Heart right ventricle (tissue), 16 donors: ENCODE measurements at places on chromosomes 7 and 10. TPM values are rescaled to one million over a fixed set of nuclear protein-coding genes. Genes with fewer than 3 reads are reported as not detected.
A peak's percentile ranks its signal among the peaks of the same experiment; 100 is the strongest.

GRCh38 chr10:114304571-114305421 is 65.7 kb downstream of the VWA2 start:
- peak; percentile 35 for DNase-seq

- DNase-seq, result no peak
These were observed 337.5 kb upstream of the KCND2 start for GRCh38 chr7:119935418-119936025.

- no peak for DNase-seq
These were observed 70.4 kb downstream of the LYZL2 start for GRCh38 chr10:30559180-30559579.

- DNase-seq, result no peak
These were observed 24.0 kb downstream of the GSTO2 start for GRCh38 chr10:104293011-104293410.

Gene PRLHR
- polyA plus RNA-seq, result not detected

Gene TPK1
- 2.9 TPM for polyA plus RNA-seq

Gene PSD
- polyA plus RNA-seq, result 0.37 TPM

Gene CLDN4
- not detected for polyA plus RNA-seq
